GM19239 (cell line): ENCODE measurements at places on chromosomes 1 and 21.

DNA sequence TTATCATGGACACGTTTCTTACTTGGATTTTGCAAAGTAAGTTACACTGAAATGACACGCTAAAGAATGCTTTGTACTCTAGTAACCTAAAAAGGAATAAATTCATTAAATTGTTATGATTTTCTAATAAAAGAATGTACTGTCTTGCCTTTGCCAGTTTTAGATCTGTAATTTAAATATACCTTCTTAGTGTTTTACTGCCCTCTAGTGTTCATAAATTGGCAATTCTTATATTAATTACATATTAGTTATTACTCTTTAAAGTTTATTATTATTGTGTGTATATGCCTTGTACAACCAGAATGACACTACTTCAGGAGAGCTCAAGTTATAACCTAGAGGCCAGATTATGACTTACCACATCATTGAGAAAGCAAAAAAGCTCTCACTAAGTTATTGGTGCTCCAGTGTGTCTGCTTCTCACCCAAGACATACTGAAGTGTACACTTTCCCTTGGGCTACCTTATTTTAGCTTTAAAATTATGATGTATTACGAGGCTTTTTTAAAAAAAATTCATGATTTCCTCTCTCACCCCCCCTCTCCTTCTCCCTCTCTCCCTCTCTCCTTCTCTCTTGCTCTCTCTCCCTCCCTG, 169.9 kb downstream of the HS2ST1 start:
- DNase-seq: no peak

DNA sequence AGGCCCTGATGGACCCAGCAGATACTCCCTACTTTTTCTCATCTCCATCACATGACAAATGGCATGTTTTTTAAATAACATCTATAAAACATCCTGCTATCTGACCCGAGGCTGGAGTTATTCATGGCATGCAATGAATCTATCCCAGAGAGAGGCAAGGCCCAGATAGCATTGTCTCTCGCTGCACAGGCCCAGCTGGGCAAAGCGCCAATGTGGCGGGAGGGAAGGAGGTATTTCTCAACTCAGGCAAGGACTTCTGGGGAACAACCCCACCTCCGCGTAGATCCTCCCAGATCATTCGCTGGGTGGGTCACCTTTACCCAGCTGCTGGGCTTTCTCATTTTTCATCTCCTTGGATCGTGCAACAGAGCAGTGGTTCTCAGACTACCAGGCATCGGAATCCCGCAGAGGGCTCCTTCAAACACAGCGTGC, 59.8 kb downstream of the ERG start:
- no peak for DNase-seq

GRCh38 chr1:44296086-44296485, 59.0 kb downstream of the ERI3 start:
- DNase-seq: no peak

DNA sequence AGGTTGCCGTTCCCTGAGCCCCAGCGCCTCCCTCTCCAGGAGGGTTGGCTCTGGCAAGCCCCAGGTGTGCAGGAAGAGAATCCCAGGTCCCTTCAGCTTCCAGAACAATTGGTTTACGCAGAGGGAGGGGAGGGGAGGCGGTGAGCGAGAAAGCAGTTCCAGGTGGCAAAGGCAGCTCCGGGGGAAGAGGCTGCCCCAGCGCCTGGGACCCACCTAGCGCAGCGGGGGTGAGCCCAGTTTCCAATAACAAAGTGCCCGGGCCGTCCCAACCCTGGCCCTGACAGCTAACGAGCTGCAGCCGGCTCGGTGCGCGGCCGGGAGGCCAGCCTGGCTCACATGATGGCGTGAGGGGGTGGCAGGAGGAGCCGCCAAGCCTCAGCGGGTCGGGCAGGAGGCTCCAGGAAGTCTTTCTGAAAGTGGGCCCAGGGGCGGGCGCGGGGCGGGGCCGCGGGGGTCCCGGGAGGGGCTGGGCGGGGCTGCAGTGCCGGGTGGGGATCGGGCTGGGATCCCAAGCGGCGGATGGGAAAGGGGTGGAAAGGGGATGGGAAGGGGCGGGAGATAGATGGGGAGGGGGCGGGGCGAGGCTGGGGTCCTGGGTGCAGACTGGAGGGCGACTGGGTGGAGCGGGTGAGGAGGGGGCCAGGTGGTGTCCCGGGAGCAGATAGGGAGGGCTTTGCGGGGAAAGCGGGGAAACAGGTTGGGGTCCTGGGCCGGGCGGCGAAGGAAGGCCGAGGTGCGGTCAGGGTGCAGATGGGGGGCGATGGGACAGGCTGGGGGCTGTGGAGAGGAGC, 22.8 kb downstream of the DHRS3 start:
- no peak for DNase-seq

DNA sequence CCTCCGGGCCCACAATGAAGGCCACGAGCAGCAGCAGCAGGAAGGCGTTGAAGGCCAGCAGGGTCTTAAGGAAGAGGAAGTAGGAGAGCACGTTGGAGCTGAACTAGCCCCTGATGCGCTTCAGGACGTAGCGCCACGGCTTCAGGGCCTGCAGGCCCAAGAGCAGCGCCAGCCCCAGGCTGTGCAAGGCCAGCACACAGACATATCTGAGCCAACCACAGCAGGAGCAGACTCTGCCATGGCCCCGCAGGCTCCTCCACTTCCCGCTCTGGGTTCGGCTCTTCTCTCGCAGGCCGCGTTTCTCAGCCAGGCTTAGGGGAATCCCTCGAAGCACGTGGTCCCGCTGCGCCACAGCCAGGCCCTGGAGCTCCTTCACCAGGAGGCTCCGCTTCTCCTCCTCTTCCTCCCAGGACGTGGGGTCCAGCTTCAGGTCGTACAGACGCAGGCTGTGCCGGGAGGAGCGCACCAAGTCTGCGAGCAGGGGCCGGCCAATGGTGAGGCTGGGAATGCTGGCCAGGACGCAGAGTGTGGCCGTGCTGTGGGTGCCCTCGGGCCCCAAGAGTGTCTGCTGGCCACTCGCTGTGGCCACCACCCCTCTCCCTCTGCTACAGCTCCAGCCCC, 41.7 kb downstream of the ZNF691 start:
- DNase-seq: no peak

DNA sequence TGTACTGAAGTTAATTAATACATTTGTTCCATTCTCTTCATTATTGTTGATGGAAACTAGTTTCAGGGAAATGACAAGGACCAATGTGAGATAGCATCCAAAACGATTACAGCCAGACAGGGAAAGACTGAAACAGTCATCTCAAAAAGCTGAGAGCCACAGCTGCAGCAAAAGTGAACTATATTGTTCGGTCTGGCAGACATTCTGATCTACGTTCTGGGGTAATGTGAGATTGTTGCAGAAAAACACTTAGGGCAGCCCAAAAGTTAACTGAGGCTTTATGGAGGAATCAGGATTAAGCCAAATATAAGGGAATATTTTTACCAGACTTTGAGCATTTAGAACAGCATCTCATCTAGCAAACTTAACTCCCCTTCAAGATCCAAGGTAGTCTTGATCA, 112.9 kb downstream of the LRRC40 start:
- DNase-seq: no peak
